Activated CD4-positive, alpha-beta T cell treated with anti-CD3 and anti-CD28 coated beads for 24 hours (primary cell): ENCODE measurements at places on chromosomes 7 and 10.
A peak's percentile ranks its signal among the peaks of the same experiment; 100 is the strongest.

- DNase-seq = no peak
Measured at GRCh38 chr10:80528185-80528700, 9.5 kb upstream of the SH2D4B start.

GRCh38 chr7:116293139-116293538, 82.8 kb downstream of the TES start:
- no peak for DNase-seq

DNA sequence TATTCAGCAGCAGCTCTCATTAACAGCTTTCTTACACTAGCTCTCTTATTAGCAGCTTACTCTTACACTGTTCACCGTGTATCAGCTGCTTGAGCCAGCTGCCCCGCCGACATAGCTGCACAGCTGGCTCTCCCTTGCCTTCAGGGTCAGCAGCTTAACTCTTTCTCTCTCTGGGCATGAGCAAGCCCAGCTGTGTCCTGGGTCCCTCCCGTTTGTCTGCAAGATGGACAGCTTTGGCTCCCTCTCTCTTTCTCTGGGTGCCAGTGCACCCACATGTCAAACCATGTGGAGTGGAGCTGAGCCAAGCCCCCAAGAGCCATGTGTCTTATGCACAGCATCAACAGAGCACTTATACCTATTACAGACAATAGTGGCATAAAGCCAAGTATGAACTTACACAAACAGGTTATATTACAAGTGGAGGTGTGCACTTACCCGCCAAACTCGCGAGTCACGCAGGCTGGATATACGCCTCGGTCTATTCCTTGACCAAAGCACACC, 35.7 kb upstream of the MTPAP start:
- DNase-seq = peak; percentile 10

- DNase-seq = no peak
Measured at GRCh38 chr7:81648716-81649115, 121.1 kb downstream of the HGF start.

- DNase-seq = no peak
Measured at GRCh38 chr10:91043173-91043910, 122.5 kb upstream of the ANKRD1 start.

DNA sequence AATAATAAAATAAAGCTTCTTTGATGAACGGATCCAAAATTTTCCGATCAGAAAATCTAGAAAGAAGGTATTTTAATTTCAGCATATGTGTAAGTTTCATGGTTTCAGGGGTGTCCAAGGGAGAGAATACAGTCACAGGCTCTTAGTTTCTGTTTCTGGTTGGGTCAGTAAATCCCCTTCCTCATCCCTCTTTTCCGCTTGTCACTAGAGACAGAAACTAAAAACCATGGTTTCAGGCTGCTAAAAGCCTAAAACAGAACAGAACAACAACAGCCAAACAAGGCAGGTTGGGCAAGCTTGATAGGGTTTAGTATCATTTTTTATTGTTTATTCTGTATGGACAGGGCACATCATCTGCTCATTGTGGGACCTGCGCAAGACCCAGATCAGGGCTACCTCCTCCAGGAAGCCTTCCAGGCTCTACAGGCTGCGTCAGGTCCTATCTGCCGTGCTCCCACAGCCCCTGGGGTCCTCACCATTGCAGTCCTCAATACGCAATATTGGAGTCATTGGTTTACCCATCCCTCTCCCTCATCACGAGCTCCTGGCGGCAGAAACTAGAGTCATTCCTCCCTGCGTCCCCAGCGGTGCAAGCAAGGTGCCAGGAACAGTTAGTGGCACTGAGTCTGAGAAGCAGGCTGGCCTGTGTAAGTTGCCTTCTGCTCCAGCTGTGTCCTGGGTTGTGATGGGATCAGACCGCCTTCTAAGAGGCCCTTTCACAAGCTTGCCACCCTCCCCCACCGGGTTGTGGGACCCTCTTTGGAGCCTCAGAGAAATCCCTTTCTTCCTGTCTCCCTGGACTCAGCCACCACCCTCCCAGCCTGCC, 70.2 kb upstream of the CUX1 start:
- DNase-seq = no peak

- no peak for DNase-seq
Measured at GRCh38 chr10:49012603-49013002, 73.0 kb upstream of the LRRC18 start.

GRCh38 chr10:104923501-104923900, 282.4 kb downstream of the SORCS3 start:
- DNase-seq = no peak

DNA sequence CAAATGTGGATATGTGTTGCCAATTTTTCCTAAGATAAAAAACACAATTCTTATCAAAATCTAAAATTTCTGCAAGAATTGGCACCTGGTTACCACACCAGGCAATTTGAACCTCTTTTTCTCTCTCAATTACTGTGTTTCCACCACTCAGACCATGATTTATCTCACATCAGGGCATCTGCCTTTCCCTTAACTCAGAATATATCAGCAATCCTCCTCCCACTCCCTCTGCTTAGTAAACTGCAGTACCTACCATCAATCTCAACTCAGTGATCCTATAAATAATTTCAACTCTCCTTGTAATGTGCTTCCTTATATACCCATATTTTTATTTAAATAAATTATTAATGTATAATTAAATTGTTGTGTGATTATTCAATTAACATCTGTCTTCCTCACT, 212.3 kb upstream of the PCDH15 start:
- DNase-seq = no peak

GRCh38 chr10:73338801-73339368, 19.8 kb downstream of the CFAP70 start:
- DNase-seq = no peak

DNA sequence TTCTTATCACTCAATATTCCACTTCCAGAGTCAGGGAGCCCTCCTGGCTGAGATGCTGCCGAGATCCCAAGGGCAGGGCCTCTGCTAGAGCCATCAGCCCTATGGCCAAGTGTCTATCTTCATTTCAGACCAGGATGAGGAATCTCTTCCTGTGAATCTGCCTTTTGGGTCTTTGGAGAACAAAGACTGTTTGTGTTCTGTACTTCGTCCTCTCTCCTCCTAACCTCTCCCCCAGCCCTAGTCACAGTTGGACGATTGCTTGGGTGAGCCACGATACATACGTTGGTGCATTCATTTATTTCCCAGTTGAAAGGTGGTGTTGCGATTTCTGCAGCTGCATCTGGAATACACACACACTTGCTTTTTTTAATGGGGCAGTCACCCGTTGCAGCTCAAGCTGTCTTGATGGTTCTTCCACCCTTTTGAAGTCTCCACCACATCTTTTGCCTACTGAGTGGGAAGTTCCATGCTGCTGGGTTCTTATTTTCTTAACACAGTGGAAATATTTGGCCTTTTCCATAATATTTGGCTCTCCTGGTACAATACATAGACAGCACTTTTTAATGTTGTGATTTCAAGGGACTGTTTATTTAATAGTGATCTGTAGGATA, 26.7 kb downstream of the SH3PXD2A start:
- DNase-seq = no peak

DNA sequence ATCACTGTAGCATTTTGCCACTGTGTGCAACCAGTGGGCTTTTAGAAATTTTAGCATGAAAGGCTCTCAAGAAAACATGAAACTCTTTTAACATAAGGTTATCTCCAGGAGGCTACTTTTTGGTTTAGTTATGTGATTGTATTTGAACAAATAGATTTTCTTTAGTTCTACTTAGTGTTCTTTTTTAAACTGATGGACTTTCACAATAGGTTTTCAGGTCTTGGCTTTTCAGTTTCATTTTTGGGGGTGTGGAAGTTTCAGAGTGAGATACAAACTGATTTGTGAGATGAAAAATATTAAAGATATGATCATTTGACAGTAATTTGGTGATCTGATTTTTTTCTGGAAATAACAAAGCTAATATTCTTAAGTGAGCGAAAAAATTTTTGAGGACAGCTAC, 344.1 kb downstream of the PHF14 start:
- DNase-seq = no peak

DNA sequence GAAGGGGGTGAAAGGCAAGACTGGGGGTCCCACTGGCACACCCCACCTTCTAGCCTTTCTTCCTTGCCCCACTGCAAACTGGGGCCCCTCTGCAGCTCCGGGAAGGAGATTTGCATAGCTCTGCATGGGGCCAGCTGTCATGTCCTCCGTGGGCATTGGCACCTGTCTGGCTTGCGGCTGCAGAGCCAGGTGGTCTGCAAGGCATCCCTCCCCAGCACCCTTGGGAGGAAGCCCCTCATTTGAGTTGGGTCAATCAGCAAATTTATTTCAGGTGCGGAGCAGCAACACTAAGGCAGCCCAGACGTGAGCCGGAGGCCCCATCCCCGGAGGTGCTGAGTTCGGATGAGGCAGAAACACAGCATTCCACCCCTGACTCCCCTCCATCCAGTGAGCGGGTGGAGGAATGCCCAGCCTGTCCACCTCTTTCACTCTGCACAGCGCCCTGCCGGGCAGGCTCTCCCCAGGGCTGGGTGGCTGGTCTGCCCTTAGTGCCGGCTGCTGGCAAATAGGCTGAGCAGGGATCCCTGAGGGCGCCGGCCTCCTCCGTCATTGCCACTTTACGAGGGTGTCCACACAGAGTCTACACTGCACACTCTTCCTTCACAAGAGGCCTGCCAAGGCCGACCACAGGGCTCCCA, 143.2 kb downstream of the TCERG1L start:
- DNase-seq = no peak

DNA sequence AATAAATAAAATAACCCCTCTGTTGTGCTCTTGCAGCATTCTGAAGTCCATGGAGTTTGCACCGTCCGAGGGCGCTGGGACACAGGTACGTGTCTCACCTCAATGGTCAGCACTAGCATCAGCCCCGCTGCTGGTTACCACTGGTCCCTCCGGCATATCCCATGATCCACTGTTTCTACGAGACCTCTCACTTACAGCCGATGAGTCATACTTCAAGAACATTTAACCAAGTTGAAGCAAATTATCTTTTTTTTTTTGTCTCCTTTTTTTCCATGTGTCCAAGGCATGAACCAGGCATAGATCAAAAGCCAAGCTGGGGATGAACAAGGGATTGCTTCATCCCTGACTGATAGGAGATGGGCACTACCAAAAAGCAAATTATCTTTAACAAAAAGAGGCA, 92.9 kb upstream of the SH2B2 start:
- no peak for DNase-seq

GRCh38 chr7:48458701-48459524, 287.7 kb downstream of the ABCA13 start:
- DNase-seq = no peak

GRCh38 chr7:30139836-30140384, 5.1 kb downstream of the MTURN start:
- DNase-seq = no peak

DNA sequence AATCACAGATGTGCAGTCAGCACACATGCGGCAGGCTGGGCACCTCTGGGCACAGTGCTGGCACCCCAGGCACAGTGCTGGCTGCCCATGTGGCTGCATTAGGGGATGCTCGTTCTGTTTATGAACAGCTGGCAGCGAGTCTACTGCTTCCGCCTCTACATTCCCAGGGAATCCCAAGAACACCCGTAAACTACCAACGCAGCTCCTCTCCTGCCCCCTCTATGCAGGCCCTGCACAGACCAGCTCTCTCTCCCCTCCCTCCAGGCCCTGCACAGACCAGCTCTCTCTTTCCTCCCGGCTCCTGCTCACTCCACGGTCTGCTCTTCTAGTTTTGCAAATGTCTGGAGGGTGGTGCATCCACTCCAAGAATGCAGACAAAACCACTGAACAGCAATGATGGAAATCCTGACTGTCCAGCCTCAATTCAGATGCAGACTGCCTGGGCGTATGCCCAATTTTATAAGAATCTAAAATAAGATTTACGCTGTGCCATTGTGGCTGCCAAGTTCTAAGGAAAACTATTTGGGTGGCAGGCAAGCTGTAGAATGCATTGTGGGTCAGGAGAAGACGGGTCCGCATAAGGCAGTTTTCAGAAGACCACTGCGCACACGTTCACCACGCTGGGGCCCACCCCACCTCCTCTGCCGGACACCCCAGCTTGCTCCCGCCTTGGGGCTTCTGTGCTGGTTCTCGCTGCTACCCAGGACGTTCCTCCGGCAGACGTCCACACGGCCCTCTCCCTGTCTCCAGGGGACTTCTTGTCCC, 234.6 kb downstream of the ZMYND11 start:
- no peak for DNase-seq

- no peak for DNase-seq
Measured at GRCh38 chr7:82633592-82633991, 190.0 kb upstream of the CACNA2D1 start.
